Caki2 (cell line): ENCODE measurements at places on chromosomes 16 and 17. TPM values are rescaled to one million over a fixed set of nuclear protein-coding genes. Genes with fewer than 3 reads are reported as not detected.

The ANKRD13B gene
- 15.8 and 17.3 TPM in 2 replicates for total RNA-seq

The CACNG4 gene
- not detected in 2 replicates for total RNA-seq

The MBTPS1 gene
- 103 and 106 TPM in 2 replicates for total RNA-seq

DNA sequence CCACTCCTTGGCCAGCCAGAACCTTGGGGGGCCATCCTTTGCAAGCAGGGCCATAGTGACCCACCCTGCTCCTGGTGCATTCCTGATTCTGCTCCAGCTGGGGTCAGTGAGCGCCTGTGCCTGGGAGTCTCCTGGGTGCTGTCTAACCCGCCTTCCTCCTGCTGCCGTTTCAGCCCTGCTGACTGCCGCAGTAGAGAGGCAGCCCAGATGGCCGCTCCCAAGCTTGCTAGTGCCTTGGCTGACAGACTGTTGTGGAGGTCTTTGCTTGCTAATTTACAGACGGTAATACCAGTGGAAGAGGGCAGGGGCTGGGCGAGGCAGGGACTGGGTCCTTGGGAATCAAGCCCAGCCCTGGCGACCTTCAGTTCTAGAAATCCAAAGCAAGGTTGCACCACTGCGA is 99.6 kb downstream of the SOCS1 start:
- no peak for DNase-seq

GRCh38 chr17:77006971-77007649 is 133.7 kb upstream of the SEC14L1 start:
- DNase-seq = no peak
